Anterior cingulate cortex (tissue), 58 donors: ENCODE measurements at places on chromosomes 1 and 21.

- no peak for DNase-seq
Measured at GRCh38 chr1:147539122-147539575, 2.2 kb upstream of the BCL9 start.

DNA sequence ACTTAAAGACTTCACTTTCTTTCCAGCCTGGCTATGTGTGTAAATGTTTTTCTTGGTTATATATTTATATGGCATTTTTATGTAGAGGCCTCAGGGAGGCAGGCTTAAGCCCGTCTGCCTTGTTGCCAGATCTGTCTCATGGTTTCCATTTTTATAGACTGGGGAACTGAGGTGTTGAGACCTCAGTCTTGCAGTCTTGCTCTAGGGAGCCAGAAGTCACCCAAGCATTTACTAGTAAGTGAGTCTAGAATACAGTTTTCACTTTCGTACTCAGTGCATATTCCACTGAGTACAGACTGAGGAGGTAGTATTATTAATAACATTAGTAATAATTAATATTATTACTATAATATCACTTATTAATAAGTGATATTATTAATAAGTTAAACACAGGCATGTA lies 161.4 kb downstream of the UCK2 start:
- no peak for DNase-seq

- no peak for DNase-seq
Measured at GRCh38 chr1:71053758-71054157, 6.1 kb upstream of the PTGER3 start.

DNA sequence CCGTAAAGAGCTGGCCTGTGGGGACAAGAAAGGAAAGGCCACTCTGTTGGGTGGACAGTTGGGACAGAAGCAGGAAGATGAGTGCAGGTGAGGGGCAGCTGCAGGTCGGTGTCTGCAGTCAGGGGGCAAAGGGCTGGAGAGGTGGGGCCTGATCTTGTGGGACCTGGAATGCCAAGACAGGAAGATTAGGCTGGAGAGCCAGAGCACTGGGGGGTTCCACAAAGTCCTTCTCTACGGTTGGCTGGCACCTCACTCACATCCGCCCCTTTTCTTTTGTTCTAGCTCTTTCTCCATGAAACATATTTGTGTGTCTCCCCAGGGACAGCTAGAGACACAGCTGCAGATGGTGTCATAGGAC lies 404.1 kb downstream of the PTPRU start:
- no peak for DNase-seq

DNA sequence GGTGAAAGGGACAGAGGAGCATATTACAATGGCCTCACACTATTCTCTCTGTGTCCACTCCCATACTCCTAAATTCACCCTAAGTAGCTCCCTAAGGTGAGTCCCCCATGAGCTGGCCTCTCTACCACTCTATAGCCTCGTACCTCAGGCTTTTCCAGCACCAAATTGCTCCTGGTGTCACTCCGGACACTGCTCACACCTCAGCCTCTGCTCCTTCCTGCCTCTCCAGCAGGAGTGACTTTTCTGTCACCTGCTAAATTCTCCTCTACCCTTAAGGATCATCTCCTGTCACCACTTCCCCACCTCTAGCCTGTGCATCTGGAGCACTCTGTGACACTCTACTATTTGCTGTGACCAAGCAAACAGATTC lies 65.8 kb upstream of the CAMK1G start:
- DNase-seq: no peak

DNA sequence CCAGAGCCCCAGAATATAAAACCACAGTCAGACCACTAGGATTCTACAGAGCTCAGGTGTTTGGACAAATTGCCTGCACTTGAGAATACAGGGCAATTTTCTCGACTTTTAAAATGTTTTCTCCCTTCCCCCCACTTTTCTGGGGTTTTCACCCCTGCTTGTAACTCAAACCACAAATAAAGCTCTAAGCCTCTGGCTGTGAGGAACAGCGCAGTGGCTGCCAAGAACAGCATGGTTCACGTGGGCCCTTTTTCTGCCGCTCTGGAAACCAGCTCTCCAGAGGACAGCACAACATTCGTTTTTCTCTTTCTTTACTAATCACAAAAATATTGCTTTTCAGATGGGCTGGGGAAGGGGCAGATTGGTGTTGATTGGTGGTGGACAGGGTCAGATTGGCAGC lies 102.2 kb upstream of the JUN start:
- DNase-seq: no peak

GRCh38 chr1:18013216-18013615 lies 94.4 kb upstream of the IGSF21 start:
- DNase-seq: no peak

DNA sequence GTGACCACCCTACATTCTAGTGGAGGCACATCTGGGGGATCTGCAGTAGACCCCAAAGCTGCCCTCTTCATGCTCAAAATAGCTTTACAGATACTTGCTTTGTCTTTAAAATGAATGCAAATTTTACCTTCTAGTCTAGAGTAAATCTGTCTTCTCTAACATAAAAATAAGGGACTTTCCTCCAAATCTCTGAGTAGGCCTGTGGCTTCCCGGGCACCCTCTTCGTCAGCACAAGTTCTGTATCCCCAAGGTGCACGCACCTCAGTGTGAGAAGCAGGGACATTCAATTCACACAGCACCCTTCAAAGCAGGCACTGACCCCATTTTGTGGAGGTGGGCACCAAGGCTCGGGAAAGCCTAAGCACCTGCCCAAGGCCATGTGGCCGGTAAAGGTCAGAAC lies 19.0 kb downstream of the MEF2D start:
- DNase-seq: no peak
